ENCODE measurements at places on chromosomes 16 and 17. TPM values are rescaled to one million over a fixed set of nuclear protein-coding genes. Genes with fewer than 3 reads are reported as not detected.

GRCh38 chr16:28131181-28131580 lies 67.7 kb upstream of the GSG1L start:
- H3K27me3 ChIP-seq, result no peaks in the 10 kb centered on the region
- H3K27ac ChIP-seq, result peak overlapping the region; percentile 81
- peak; percentile 35 for DNase-seq

GRCh38 chr17:7885367-7886226 lies 3.0 kb upstream of the CHD3 start:
- peak; percentile 85 for DNase-seq
- no peaks in the 10 kb centered on the region for H3K27me3 ChIP-seq
- H3K4me1 ChIP-seq, result peaks cover 59% of the 10 kb centered on the region
- peaks cover 18% of the 10 kb centered on the region for H3K36me3 ChIP-seq
- peak overlapping the region; percentile 95 for H3K27ac ChIP-seq
- H3K4me3 ChIP-seq, result peak overlapping the region; percentile 76

DNA sequence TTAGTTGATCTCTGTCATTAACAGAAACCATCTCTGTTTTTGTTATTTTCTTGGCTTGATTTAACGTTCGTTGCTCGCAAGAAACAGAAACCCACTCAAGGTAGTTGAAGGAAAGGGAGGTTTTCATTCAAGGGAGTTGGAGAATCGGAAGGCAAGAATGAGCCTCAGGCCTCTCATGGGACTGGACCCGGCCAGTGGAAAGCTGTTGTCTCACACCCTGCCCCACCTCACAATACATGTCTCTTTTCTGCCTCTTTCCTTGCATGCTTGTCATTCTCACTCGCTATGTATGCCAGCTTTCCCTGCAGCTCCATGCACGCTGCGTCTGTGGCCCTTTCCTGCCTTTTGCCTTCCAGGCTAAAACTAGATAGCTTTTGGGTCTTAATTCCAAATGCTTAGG lies 18.3 kb downstream of the DCAF7 start:
- no peak for DNase-seq
- H3K4me1 ChIP-seq, result no peaks in the 10 kb centered on the region
- H3K27me3 ChIP-seq, result no peaks in the 10 kb centered on the region
- no peak overlapping the region for H3K27ac ChIP-seq
- H3K36me3 ChIP-seq, result peaks cover 4% of the 10 kb centered on the region

DNA sequence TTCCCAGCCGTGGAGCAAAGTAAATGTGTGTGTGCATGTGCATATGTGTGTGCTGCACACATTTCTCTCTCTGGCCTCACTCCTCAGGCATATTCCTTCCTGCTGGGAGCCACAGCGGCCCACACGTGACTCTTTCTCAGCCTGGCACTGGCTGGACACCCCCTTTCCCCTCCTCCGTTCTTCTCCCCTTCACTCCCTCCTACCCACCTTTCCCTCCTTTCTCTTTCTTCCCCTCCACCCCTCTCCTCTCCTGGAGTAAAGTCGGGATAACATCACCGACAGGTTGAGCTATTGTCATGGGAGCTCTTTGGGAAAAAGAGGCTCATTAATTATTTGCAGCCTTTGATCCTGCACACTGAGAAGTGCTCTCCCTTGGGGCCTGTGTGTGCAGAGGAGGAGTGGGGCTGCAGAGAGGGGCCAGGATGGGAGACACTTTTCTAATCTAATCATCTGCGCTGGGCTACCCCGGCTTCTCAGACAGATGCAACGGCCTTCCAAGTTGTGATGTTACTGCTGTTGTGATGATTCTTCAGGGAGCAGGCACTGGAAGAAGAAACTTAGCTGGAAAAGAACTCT lies 126.3 kb upstream of the HSBP1 start:
- H3K4me3 ChIP-seq, result no peak overlapping the region
- H3K27ac ChIP-seq, result no peak overlapping the region
- no peaks in the 10 kb centered on the region for H3K27me3 ChIP-seq
- peaks cover 13% of the 10 kb centered on the region for H3K4me1 ChIP-seq
- peak; percentile 14 for DNase-seq

- peaks cover 53% of the 10 kb centered on the region for H3K36me3 ChIP-seq
- no peak overlapping the region for H3K4me3 ChIP-seq
- no peaks in the 10 kb centered on the region for H3K27me3 ChIP-seq
- no peak overlapping the region for H3K27ac ChIP-seq
- no peak for DNase-seq
Observed at GRCh38 chr17:28751600-28752366, 8.0 kb downstream of the TRAF4 start.

COG8 gene
- total RNA-seq, result 27.1 TPM
